ENCODE measurements at places on chromosomes 12 and 14. TPM values are rescaled to one million over a fixed set of nuclear protein-coding genes. Genes with fewer than 3 reads are reported as not detected.
A peak's percentile ranks its signal among the peaks of the same experiment; 100 is the strongest.

DNA sequence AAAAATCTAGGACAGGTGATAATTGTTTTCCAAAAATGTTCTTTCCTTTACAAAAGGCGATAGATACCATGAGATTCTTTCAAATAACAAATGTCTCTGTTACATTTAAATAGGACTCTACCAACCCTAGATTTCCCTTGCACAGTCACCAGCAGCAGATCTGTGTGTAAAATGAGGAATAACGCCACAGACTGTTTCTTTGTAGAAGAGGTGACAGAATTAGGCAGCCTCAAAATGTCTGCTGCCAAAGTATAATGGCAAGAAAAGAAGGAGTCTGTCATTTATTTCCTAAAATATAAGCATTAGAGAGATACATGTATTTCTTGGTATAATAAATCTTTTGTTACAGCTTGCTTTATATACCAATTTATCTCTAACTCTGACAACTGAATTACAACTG is 8.5 kb upstream of the SRGAP1 start:
- H3K27me3 ChIP-seq, result no peaks in the 10 kb centered on the region
- H3K36me3 ChIP-seq, result no peaks in the 10 kb centered on the region
- H3K4me1 ChIP-seq, result no peaks in the 10 kb centered on the region
- DNase-seq, result no peak

HPD gene
- total RNA-seq, result 4.8 TPM

GALNT16 gene
- total RNA-seq, result 0.76 TPM

FAIM2 gene
- 19.3 TPM for total RNA-seq

- no peak overlapping the region for H3K4me3 ChIP-seq
- H3K36me3 ChIP-seq, result no peaks in the 10 kb centered on the region
- H3K4me1 ChIP-seq, result no peaks in the 10 kb centered on the region
- no peaks in the 10 kb centered on the region for H3K27me3 ChIP-seq
- H3K27ac ChIP-seq, result no peak overlapping the region
Measured at GRCh38 chr12:89157413-89157812, 194.9 kb downstream of the DUSP6 start.

FOXG1 gene
- 1.3 TPM for total RNA-seq

DNA sequence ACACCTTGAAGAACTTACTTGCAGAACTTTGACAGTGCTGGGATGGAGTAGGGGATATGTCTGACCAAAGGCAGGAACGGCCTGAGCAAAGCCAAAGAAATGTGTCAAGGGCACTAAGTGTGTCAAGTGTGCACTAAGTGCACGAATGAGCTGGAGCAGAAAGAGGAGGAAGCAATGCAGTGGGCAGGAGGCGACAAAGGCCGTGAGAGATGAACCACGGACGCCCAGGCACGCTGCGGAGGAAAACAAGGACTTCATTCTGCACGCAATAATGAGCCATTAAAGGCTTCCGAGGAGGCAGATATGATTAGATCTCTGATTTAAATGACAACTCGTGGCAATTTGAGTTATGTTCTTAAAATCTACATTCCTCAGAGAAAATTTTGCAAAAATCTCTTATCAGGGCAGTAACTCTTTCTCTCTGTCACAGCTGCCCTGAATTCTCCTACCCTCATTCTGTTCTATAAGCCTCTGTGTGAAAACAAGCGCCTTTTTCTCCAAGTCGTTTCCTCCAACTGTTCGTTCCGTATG is 25.3 kb downstream of the GRIN2B start:
- H3K27ac ChIP-seq, result no peak overlapping the region
- no peaks in the 10 kb centered on the region for H3K4me1 ChIP-seq
- H3K36me3 ChIP-seq, result no peaks in the 10 kb centered on the region
- no peaks in the 10 kb centered on the region for H3K27me3 ChIP-seq

GRCh38 chr12:102484428-102484958 is 4.1 kb upstream of the IGF1 start:
- H3K4me1 ChIP-seq, result no peaks in the 10 kb centered on the region
- no peak overlapping the region for H3K4me3 ChIP-seq
- H3K36me3 ChIP-seq, result no peaks in the 10 kb centered on the region

- H3K27me3 ChIP-seq, result no peaks in the 10 kb centered on the region
- no peak overlapping the region for H3K4me3 ChIP-seq
- no peaks in the 10 kb centered on the region for H3K4me1 ChIP-seq
- no peak for DNase-seq
- H3K27ac ChIP-seq, result no peak overlapping the region
- no peaks in the 10 kb centered on the region for H3K36me3 ChIP-seq
Measured at GRCh38 chr14:25381498-25381897, 331.6 kb upstream of the STXBP6 start.

DNA sequence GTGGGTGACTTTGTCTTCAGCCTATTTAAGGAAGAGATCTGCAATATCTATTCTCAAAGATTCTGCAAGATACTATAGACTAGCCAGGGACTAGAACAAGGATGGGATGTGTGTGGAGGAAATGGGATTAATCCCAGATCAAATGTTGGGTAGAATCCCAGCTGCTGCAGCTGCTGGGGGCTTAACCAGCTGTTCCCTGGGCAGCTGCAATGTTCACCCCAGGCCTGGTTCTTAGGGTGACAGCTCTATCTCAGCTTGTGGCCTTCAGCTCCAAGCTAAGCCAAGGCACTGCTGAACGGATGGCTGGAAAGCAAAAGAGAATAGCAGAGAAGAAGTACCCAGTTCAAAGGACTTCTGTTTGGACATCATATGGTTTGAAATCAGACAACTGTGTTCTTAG is 10.0 kb upstream of the RHEBL1 start:
- no peaks in the 10 kb centered on the region for H3K36me3 ChIP-seq
- H3K27ac ChIP-seq, result no peak overlapping the region
- no peak overlapping the region for H3K4me3 ChIP-seq

GRCh38 chr12:47686645-47687240 is 19.1 kb downstream of the RPAP3 start:
- no peak for DNase-seq
- no peaks in the 10 kb centered on the region for H3K27me3 ChIP-seq

CD69 gene
- total RNA-seq, result 3.0 TPM

GRCh38 chr12:62631471-62632410 is 165.1 kb downstream of the MON2 start:
- H3K4me3 ChIP-seq, result peak overlapping the region; percentile 55
- H3K27ac ChIP-seq, result peak overlapping the region; percentile 55
- no peaks in the 10 kb centered on the region for H3K36me3 ChIP-seq
- H3K27me3 ChIP-seq, result no peaks in the 10 kb centered on the region
- peak; percentile 62 for DNase-seq

DNA sequence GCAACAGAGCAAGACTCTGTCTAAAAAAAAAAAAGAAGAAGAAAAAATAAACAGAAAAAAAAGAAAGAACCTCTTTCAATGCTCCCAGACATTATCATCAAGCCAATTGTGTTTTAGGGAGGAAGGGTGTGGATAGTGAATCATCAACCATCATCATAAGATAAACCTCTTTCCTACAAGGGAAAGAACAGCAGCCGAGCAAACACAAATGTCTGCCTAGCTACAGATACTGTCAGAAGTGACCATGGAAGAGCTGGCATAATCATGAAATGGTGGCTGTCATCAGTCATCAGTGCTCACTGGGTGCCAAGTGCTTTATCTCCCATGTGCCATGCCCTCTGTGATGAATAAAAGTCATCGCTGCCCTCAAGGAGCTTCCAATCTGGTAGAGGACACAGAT is 46.6 kb downstream of the SLC17A8 start:
- H3K4me3 ChIP-seq, result no peak overlapping the region
- H3K27me3 ChIP-seq, result no peaks in the 10 kb centered on the region
- DNase-seq, result no peak
- H3K4me1 ChIP-seq, result no peaks in the 10 kb centered on the region
- no peaks in the 10 kb centered on the region for H3K36me3 ChIP-seq

- peaks cover 6% of the 10 kb centered on the region for H3K4me1 ChIP-seq
- DNase-seq, result no peak
- no peaks in the 10 kb centered on the region for H3K27me3 ChIP-seq
- H3K4me3 ChIP-seq, result no peak overlapping the region
- H3K36me3 ChIP-seq, result no peaks in the 10 kb centered on the region
Measured at GRCh38 chr12:3592856-3593625, 102.0 kb downstream of the PRMT8 start.

- H3K36me3 ChIP-seq, result no peaks in the 10 kb centered on the region
- H3K4me3 ChIP-seq, result no peak overlapping the region
- no peaks in the 10 kb centered on the region for H3K27me3 ChIP-seq
- no peak overlapping the region for H3K27ac ChIP-seq
- H3K4me1 ChIP-seq, result no peaks in the 10 kb centered on the region
Measured at GRCh38 chr14:93655078-93655750, 133.1 kb downstream of the PRIMA1 start.

DNA sequence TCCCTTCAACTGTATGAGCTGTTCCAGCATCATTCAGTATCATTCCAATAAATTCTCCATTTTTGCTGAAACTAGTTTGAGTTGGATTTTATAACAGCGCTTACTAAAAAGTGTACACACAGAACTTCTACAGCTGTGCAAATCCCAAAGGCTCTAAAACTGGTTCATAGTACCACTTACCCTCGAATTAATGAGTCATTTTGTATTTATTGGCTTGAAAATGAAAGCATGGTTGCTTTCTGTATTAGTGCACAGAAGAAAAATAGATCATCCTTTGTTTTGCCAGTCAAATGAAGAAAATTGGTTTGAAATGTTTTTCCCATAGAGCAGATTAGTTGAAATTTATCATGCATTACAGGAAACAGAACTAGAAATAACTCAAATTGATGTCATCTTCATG is 268.3 kb upstream of the CPNE8 start:
- no peaks in the 10 kb centered on the region for H3K27me3 ChIP-seq
- H3K27ac ChIP-seq, result no peak overlapping the region
- no peaks in the 10 kb centered on the region for H3K36me3 ChIP-seq
- no peak overlapping the region for H3K4me3 ChIP-seq
- no peak for DNase-seq
- H3K4me1 ChIP-seq, result no peaks in the 10 kb centered on the region

GRCh38 chr12:52121824-52122539 is 42.5 kb downstream of the SMIM41 start:
- H3K4me1 ChIP-seq, result peaks cover 5% of the 10 kb centered on the region
- H3K36me3 ChIP-seq, result no peaks in the 10 kb centered on the region
- H3K27ac ChIP-seq, result no peak overlapping the region
- peak; percentile 65 for DNase-seq
- H3K27me3 ChIP-seq, result no peaks in the 10 kb centered on the region

- DNase-seq, result peak; percentile 71
- peaks cover 3% of the 10 kb centered on the region for H3K4me1 ChIP-seq
- no peaks in the 10 kb centered on the region for H3K27me3 ChIP-seq
- H3K27ac ChIP-seq, result no peak overlapping the region
- no peaks in the 10 kb centered on the region for H3K36me3 ChIP-seq
Measured at GRCh38 chr12:57340104-57340503, 89.1 kb upstream of the STAC3 start.

RASSF3 gene
- total RNA-seq, result 64.5 TPM

WSCD2 gene
- total RNA-seq, result 0.82 TPM

GRCh38 chr14:102464846-102465341 is 44.7 kb downstream of the ANKRD9 start:
- H3K27ac ChIP-seq, result no peak overlapping the region
- H3K4me3 ChIP-seq, result no peak overlapping the region
- no peaks in the 10 kb centered on the region for H3K36me3 ChIP-seq
- H3K27me3 ChIP-seq, result no peaks in the 10 kb centered on the region
- DNase-seq, result no peak
- H3K4me1 ChIP-seq, result no peaks in the 10 kb centered on the region

KRT78 gene
- not detected for total RNA-seq

GPRC5D gene
- not detected for total RNA-seq

OR4L1 gene
- not detected for total RNA-seq

- H3K4me1 ChIP-seq, result no peaks in the 10 kb centered on the region
- no peaks in the 10 kb centered on the region for H3K36me3 ChIP-seq
- DNase-seq, result no peak
- no peak overlapping the region for H3K27ac ChIP-seq
- no peaks in the 10 kb centered on the region for H3K27me3 ChIP-seq
Measured at GRCh38 chr14:50542941-50543418, 10.6 kb upstream of the MAP4K5 start.

Data from ovary (tissue), 10 donors.